ENCODE measurements at places on chromosomes 6 and 20. TPM values are rescaled to one million over a fixed set of nuclear protein-coding genes. Genes with fewer than 3 reads are reported as not detected.

KIAA1586 gene
- polyA plus RNA-seq, result 27.6 TPM

GRCh38 chr6:33985947-33986346 is 159.9 kb downstream of the GRM4 start:
- no peak for DNase-seq

HTR1E gene
- polyA plus RNA-seq, result 0.96 TPM

L3MBTL3 gene
- polyA plus RNA-seq, result 22.4 TPM

ANGPT4 gene
- polyA plus RNA-seq, result 0.34 TPM

- no peak for DNase-seq
Measured at GRCh38 chr6:148677594-148678476, 69.0 kb upstream of the UST start.

MRAP2 gene
- 3.1 TPM for polyA plus RNA-seq

KCNB1 gene
- 0.39 TPM for polyA plus RNA-seq

DNA sequence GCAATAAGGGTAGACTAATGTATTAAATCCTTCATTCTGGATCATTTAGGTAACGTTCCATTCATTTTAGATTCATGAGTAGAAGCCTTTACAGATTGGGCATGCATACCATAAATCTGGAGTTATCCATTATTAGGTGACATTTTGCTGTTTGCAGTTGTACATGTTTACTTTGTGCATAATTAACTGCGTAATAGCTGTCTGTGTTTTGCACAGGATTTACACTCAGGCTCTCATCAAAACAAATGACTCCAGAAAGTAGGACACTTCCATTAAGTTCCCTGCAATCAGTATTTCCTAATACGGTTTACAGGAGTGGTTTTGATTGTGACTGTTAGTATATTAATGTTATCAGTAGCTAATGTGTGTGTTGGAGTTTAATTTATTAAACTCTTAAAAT is 997.4 kb downstream of the HACE1 start:
- DNase-seq, result no peak

CCM2L gene
- 7.0 TPM for polyA plus RNA-seq

GRCh38 chr20:237929-238328 is 10.9 kb downstream of the DEFB129 start:
- DNase-seq, result no peak

- DNase-seq, result no peak
Measured at GRCh38 chr6:7734707-7735383, 8.9 kb downstream of the BMP6 start.

DEFB124 gene
- polyA plus RNA-seq, result not detected

SLC22A16 gene
- 0.43 TPM for polyA plus RNA-seq

LTA gene
- polyA plus RNA-seq, result 0.45 TPM

PTK7 gene
- 240 TPM for polyA plus RNA-seq

DNA sequence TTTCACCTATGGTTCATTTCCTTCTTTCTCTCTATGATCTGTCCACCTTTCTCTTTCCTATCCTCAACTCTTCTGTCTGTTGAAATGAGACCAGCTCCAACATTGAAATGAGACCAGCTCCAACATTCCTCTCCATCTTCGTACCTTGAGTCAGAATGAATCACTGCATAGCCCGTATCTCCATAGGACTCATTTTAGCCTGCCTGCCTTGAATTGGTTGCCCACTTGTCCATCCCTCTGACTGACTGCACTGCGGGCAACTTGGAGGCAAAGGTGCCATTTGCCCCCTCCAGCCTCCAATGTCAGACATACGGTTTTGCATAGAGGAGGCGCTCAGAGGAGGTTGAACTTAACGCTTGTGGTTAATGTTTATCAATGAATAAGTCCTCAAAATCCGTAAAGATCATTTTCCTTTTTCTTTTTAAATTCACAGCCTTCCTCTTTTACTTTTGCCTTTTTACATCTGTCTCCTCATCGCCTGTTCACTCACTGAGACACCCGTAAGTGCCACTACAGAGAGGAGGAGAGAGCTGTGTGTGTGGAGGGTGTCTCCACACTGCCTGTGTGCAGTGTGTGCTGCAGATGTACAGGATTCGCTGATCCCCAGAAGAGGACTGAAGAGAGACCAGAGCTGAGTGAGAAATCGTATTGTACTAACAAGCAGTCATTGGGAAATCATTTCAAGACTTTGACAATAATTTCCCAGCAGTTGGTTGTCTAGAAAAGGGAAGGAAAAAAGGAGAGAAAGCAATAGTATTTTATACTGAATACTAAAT is 579.6 kb upstream of the MAP3K7 start:
- no peak for DNase-seq

DNA sequence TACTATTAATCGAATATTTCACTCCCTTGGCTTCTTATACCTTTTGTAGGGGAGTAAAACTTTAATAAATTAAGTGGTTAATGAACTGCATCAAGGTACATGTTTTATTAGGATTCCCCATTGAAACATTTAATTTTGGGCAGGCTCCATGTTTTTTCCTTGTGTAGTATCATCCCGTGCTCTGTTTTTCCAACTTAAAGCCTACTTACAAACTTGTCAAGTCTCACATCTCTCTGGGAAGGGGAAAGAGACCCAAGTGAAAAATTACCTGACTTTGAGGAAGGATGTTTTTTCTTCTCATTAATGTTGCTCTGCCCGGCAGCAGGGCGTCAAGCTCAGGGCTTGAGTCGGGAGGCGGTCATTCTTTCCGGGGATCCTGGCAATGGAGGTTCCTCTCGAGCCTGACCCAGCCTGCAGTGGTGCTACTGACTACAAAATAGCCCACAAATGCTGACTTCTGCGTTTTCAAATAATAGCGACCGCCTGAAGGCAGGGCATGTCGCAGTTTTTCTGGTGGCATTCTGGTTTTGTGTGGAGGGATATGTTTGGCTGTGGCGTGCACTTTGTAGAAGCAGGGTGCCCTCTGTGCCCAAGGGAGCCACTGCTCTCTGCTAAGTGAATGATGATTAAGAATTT is 2.4 kb downstream of the DSP start:
- DNase-seq, result no peak

CPXM1 gene
- polyA plus RNA-seq, result 234 TPM

GRCh38 chr20:40753472-40753871 is 64.4 kb upstream of the MAFB start:
- DNase-seq, result no peak

GRCh38 chr6:16333580-16333979 is 95.2 kb downstream of the GMPR start:
- no peak for DNase-seq

DNA sequence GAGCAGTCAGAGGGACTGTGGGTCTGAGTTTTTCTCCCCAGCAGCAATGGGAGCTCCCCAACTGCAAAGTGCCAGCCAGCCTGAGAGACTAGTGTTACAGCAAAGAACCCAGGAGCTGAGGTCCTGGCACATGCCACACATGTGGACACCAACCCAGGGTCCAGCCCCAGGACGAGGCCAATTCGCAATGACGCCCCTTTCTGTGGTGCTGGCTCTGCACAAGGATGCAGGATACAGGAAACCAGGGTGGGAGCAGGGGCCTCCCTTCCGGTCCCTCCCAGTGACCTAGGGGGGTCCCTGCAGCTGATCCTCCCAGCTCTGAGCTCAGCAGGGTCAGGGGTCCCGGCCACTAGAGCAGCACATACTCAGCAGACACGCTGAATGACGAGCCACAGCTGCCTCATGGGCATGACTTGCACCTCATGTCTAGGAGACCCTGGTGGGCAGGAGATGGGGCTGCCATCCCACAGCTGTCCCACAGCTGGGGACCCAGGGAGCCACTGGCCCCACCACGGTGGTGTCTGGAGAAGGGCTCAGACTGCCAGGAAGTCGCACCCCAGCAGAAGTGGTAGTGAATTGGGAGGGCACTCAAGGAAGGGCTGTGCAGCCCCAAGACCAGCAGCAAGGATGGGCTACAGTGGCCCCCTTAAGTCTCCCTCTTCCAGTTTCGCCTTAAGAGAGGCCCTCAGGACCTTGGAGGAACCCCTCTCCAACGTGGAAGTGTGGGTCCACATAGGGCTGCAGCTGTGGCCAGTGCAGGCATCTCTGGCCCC is 3.6 kb downstream of the ARFRP1 start:
- no peak for DNase-seq

DNA sequence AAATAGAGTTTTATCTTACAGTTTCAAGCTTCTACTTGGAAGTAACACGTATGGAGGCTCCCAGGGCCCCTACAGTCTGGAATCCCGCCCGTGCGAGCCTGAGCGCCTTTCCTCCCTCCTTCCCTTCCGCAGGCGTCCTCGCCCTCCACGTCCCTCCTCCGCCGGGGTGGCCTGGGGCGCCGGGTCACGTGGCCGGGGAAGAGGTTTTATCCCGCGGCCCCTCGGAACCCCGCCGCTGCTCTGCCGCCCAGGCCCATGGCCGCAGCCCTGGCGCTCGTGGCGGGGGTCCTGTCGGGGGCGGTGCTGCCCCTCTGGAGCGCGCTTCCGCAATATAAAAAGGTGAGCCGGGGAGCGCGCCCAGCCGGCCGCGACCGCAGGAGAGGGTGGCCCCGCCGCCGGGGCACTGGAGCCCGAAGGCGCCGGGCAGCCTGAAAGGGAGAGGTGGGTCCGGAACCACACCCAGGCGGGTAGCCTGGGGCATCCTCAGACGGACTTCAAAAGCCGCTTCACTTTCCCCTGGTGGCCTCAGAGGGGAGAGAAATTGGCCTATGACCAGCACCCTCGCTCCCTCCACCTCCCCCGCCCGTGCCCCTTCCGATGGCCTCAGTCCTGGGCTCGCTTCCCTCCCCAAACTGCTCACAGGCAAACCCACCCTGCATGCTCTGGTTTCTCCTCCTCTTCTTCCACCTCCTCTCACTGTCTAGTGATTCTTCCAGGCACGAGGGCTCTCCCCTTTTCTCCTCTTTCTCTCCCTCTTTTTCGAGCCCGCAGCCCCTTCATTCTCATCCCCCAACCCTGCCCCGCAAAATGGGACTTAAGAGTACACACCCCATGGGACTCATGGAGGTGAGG is at the start of gene CLPSL2:
Gene CLPSL2, plus strand, starts transcription at position 235 of the 852 bp plus-strand sequence. Its CDS starts 21 bp downstream, at position 256.
- DNase-seq, result no peak

DNA sequence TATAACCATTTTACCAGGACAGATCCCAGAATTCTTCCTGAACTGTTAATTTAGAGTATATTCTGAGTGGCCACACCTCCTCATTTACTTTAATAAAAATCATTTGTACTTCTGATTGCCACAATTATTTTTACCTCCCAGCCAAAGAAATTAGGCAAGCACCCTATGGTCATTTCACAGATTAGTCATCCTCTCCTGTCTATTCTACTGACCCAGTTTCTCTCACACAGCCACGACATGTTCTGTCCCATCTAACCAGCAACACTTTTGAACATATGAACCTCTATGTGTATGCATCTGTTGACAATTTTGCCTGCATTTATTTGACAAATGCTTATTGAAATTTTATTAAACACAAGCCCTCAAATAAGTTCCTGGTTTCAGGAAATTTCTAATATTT is 202.6 kb upstream of the STXBP5 start:
- no peak for DNase-seq

DNA sequence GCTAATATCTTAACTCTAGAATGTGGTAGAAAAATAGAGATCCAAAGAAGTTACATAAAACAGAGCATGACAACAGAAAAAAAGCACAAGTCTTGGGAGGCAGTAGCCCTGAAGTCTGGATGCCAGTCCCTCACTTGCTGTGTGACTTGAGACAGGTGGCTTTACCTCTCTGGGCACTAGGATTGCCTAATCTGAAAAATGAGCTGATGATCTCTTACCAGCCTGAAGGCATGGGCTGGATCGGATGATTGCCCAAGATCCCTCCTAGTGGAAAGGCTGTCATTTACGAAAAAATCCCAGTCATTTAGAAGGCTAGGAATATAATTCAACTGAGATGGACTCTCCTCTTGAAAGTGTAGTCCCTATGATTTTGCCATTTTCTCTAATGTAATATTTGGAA is 10.9 kb upstream of the GCM1 start:
- no peak for DNase-seq
